GM20000 (cell line): ENCODE measurements at places on chromosomes 11 and 22.
A peak's percentile ranks its signal among the peaks of the same experiment; 100 is the strongest.

GRCh38 chr11:2271077-2271326 is 614 bp upstream of the ASCL2 start:
- no peak for DNase-seq

- no peak for DNase-seq
Measured at GRCh38 chr11:119147604-119148333, 1.1 kb upstream of the ABCG4 start.

- no peak for DNase-seq
Measured at GRCh38 chr11:11146830-11147229, 206.2 kb downstream of the CSNK2A3 start.

- no peak for DNase-seq
Measured at GRCh38 chr11:6931146-6931713, 5.0 kb downstream of the ZNF215 start.

- peak; percentile 30 for DNase-seq
Measured at GRCh38 chr11:114340311-114341131, 44.3 kb downstream of the NNMT start.

GRCh38 chr11:22554221-22554620 is 71.4 kb downstream of the FANCF start:
- peak; percentile 10 for DNase-seq

DNA sequence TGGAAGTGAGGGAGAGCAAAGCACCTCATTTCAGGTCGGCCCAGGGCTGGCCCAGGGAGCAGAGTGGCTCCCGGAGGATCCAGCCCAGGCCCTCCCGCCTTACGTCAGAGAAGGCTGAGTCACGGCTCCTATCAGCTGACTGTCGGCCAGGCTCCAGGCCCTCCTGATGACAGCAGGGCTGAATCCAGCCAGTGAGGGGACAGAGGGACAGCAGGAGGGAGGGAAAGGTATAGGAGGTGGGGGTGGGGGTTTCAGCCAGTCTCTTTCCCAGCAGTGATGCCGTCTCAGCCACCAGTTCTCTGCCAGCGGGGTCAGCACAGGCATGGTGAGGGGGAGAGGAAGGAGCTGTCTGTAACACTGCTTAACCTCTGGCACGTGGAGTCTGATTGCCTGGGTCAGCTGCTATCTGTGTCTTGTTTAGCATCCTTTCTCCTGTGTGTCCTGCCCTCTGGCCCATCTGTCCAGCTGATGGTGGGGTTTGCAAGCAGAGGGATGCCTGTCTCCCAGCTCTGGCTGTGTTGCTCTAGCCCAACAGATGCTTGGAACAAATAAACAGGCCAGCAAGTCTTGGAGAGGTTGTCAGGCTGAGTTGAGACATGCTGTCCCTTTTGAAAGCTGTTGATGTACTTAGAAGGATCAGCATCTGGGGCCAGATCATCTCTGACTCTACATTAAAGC is 74.0 kb downstream of the ADAMTS15 start:
- no peak for DNase-seq

- no peak for DNase-seq
Measured at GRCh38 chr11:128594226-128594625, 6.9 kb upstream of the ETS1 start.

DNA sequence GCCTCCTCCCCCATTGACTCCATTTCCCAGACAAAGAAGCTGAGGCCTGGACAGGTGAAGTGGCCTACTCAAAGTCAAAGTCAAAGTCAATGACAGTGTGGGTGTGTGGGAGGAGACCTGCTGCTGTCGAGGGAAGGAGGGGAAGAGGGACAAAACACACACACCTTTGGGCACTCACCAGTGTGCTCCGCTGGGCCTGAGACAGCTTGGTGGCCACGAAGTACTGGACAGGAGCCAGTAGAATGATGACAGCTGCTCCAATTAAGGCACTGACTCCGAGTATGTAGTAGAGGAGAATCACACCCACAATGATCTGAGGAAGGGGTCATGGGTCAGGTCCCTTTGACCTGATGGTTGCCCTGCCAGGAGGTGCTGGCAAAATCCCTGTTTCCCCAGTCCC is 33.6 kb downstream of the ABCC8 start:
- DNase-seq, result no peak

DNA sequence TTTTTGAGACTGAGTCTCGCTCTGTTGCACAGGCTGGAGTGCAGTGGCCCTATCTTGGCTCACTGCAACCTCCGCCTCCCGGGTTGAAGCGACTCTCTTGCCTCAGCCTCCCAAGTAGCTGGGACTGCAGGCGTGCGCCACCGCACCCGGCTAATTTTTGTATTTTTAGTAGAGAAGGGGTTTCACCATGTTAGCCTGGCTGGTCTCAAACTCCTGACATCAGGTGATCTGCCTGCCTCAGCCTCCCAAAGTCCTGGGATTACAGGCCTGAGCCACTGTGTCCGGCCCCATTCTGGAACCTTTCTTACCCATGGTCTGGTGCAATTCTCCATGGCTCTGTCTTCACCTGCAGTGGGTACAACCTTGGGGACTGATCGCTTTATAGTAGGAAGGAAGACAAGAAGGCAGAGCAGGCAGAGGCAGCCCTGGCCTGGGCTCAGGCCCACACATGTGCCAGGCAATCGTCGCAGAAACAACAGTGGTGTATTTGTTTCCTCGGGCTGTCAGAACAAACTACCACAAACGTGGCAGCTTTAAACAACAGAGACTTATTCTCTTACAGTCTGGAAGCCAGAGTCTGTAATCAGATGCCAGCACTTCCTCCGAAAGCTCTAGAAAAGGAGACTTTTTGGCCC is 4.0 kb upstream of the PTGDR2 start:
- no peak for DNase-seq

- no peak for DNase-seq
Measured at GRCh38 chr22:38886333-38886732, 14.3 kb upstream of the CBX6 start.

DNA sequence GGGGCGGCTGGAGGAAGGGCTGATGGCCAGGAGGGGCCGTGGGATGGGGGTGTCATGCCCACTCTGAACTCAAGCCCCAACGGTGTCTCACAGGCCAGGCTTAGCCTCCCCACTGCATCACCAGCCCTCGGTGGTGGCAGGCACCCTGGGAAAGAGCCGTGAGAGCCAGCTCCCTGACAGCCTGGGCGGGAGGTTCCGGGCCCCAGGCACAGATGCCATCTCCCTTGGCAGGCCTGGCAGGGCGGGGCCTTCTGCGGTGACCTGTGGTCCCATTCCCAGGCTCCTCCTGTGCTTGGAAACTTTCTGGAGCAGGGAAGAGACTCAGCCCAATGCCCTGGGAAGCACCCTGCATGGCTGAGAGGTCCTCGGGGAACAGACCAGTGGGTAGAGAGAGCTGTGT is 4.8 kb downstream of the PHLDA2 start:
- DNase-seq, result no peak

- no peak for DNase-seq
Measured at GRCh38 chr11:121895919-121896318, 220.1 kb downstream of the BLID start.

DNA sequence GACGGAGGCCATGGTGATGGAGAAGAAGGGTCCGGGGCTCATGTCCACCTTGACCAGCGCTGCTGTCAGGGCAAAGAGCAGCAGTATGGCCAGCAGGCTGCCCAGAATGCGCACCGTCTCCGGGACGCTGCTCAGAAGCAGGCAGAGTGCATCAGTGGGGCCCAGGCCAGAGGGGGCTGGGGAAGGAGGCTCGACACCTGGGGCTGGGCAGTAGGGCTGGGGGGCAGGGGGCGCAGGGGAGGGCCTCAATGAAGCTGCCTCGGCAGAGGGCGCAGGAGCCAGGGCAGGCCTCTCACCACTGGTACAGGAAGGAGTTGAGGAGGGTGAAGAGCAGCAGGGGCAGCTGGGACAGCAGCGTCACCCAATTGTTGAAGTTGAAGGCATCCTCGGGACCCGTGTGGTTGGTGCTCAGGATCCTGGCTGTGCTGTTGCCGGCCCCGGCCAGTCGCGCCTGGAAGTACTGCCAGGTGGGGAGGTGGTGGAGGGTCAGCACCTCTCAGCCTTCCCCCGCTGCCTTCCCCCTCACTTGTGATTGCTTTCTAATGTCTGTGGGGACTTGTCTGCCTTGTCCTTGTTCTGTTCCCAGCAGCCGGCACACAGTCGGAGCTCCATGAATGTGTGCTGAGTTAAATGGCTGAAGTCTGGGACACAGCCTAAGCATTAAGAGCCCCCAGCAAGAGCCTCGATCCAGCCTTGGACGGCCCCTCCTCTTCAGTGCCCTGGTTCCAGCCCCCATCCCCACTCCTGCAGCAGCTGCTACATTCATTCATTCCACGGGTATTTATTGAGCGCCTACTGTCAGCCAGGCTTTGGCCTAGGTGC is 2.3 kb downstream of the SLC29A2 start:
- DNase-seq, result no peak

DNA sequence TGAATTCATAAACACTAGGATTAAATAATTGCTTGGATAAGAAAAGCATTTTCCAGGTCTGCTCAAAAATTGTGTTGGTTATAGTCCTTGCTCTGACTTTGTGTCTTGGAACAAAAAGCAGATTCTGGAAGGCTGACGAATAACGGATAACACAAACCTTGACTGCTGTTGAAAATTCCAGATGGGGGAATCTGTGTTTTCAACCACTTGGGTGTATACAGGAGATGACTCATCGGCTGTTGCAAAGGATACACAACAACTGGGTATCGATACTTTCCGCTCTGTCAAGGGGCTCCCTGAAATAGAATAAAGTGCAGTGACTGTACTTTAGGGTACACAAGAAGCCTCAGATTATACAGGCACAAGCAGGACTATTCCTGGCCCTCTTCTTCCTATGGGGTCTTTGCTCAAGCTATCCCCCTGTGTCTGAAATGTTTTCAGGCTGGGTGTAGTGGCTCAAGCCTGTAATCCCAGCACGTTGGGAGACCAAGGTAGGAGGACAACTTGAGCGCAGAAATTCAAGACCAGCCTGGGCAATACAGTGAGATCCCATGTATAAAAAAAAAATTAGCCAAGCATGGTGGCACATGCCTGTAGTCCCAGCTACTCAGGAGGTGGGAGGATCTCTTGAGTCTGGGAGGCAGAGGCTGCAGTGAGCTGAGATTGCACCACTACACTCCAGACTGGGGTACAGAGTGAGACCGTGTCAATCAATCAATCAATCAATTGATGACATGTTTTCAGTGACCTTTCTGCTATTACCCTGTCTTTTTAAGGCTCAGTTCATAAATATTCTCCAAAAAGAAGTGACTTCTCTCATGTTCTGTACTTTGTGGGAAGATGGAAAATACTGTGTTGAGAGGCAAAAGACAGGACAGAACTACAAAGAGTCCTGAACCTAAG is 48.6 kb upstream of the UCP3 start:
- no peak for DNase-seq

- no peak for DNase-seq
Measured at GRCh38 chr11:26696330-26696729, 25.5 kb downstream of the SLC5A12 start.

GRCh38 chr11:13003736-13004493 is 5.2 kb upstream of the RASSF10 start:
- DNase-seq, result no peak

DNA sequence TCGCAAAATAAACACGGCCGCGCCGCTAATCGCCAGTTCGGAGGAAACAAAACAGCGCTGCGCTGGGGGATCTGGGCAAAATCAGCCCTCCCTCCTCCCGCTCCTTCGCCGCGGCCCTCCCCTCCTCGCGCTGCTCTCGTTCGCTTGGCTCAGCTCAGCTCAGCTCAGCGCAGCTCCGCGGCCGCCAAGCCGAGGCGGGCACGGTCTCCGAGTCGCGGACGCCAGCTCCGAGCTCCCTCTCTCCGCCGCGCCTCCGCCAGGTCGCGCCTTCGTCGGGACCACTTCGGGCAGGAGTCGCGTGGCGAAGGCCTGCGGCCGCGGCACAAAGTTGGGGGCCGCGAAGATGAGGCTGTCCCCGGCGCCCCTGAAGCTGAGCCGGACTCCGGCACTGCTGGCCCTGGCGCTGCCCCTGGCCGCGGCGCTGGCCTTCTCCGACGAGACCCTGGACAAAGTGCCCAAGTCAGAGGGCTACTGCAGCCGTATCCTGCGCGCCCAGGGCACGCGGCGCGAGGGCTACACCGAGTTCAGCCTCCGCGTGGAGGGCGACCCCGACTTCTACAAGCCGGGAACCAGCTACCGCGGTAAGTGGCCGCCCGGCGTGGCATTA is at the start of gene SPON1:
Gene SPON1 (plus strand): TSS at position 162 of the 607 bp plus-strand sequence. CDS start 182 bp downstream, at position 344.
- peak; percentile 28 for DNase-seq

DNA sequence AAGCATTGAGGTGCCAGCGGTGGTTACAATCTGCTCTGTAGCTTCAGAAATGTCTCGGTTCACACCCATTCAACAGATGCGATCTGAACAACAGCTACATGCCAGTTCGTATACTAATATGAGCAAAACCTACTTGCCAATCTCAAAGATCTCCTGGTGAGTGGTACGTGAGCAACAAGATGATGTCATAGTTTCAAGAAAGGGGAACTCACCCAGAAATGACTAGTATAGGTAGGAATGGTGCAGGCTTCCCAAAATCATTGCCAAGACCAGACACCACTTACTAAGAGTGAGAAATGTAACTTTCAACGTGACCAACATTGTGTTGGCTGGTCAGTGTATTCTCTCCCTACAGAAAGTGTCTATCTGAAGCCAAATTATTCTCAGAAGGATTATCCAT is 31.1 kb downstream of the OR6Q1 start:
- DNase-seq, result no peak

DNA sequence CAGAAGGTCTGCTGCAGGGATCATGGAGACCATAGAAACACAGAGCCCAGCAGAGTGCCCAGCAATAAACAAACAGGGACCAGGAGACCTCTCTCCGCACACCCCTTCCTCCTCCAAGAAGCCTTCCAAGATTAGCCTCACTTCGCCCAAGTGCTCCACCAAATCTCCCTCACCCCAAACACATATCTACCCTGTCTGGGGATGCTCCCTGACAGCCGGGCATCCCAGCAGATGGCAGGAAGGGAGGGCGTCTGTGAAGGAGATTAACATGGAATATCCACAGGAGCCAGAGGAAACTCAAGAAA is 26.5 kb downstream of the ARAP1 start:
- no peak for DNase-seq

DNA sequence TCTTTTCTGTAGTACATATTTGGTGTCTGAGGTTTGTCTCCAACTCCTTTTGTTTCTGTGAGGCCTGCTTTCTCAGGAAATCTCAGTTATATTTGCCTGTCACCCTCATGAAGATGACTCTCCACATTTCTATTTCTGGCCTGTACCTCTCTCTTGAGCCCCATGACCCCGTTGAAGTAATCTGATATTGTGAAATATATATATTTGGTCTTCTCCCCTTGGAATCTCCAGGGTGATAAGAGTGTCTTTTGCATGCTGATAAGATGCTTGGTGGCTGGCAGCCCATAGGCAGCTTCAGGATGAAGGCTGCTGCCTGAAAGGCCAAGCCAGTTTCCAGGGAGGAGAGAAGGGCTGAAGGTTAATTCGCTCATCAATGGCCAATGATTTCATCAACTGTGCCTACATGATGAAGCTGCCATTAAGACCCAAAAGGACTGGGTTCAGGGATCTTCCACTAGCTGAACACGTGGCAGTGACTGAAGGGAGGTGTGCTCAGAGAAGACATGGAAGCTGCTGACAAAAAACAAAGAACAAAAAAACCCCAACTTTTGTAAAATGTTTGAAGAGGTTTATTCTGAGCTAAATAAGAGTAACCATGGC is 67.4 kb downstream of the MICAL2 start:
- DNase-seq, result no peak

DNA sequence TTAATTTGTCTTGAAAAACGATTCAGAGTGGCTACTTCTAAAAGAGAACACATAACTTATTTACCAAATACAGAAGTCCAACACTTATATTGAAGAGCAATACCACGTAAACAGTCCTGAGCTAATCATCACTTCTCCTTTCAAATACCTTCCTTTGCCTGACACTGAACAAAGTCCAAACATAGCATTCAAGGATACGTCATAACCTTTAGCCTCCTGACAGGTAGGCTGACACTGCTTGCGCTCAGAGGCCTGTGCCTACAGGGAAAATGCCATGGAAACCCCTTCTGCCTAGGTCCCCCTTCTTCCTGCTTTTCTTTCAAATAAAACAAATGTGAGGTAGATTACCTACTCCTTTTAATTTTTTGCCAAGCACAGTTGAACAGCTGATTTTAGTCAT is 510.0 kb downstream of the INSC start:
- DNase-seq, result no peak
